Mammary epithelial cell (primary cell): ENCODE measurements at places on chromosomes 5 and 9. TPM values are rescaled to one million over a fixed set of nuclear protein-coding genes. Genes with fewer than 3 reads are reported as not detected.

GRCh38 chr5:125413496-125414274 lies 667.2 kb upstream of the ZNF608 start:
- DNase-seq, result no peak

DNA sequence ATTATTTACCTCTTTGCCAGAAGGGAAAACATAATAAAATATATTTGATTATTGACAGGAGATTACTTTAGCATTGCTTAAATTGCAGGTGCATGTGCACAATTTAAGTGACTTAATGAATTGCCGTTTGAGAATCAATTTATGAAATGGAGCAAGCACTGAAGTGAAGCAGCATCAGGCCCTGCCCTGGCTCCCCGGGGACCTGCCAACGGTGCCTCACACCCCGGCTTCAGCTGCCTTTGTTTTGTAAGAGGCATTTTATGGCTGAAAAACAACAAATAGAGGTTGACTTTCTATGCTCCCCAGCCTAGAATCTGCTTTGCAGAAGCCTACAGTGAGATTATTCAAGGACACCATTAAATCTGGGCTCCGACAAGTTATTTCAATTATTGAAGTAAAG lies 359.1 kb upstream of the IRX4 start:
- no peak for DNase-seq

- no peak for DNase-seq
Measured at GRCh38 chr5:1104327-1105006, 7.4 kb downstream of the SLC12A7 start.

GRCh38 chr5:9644630-9645029 lies 14.5 kb upstream of the TAS2R1 start:
- peak; percentile 4 for DNase-seq

- peak; percentile 0 for DNase-seq
Measured at GRCh38 chr5:59999056-59999455, 105.5 kb upstream of the PDE4D start.

ADGRV1 gene
- total RNA-seq, result 0.07 TPM in 1 of 2 replicates, not detected in the other

GRCh38 chr9:17660158-17660557 lies 81.3 kb downstream of the SH3GL2 start:
- no peak for DNase-seq

NTNG2 gene
- total RNA-seq, result 1.0 TPM

GRCh38 chr9:118473521-118473920 lies 769.3 kb downstream of the TLR4 start:
- no peak for DNase-seq

DNA sequence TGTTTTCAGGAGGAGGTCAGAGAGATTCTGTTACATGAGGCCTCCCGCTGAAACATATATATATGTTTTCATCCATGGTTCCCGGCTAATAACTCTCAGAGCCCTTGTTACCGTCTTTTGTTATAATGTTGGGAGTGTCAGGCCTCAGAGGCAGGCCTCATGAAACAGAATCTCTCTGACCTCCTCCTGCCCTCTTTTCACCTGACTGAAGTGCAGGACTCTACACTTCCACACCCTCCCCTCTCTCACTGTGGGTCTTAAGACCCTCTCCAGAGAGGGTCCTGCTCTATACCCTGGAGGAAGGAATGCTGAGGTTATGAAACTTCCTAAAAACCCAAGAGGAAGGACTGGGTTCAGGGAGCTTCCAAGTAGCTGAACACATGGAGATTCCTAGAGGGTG lies 28.5 kb upstream of the PTGER4 start:
- DNase-seq, result no peak

GRCh38 chr5:17228821-17229291 lies 11.4 kb downstream of the BASP1 start:
- peak; percentile 86 for DNase-seq

DNA sequence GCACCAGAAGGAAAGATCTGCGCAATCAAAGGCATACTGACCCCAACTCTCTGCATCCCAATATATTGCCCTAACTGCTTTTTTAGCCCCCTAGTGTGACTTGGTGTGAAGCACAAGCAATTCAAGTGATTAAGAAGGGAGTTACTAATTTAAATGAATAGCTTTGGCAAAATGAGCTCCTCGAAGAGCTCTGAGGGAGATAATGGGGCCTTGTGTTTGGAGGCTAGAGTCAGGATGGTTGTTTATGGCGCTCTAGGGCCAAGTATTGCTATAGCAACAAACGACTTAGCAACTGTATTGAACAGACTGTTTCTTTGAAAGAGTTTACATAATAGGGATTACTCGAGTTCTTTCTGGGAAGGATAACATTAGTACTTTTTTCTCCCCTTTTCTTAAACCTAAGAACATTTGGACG lies 11.5 kb upstream of the C5orf58 start:
- DNase-seq, result no peak

DNA sequence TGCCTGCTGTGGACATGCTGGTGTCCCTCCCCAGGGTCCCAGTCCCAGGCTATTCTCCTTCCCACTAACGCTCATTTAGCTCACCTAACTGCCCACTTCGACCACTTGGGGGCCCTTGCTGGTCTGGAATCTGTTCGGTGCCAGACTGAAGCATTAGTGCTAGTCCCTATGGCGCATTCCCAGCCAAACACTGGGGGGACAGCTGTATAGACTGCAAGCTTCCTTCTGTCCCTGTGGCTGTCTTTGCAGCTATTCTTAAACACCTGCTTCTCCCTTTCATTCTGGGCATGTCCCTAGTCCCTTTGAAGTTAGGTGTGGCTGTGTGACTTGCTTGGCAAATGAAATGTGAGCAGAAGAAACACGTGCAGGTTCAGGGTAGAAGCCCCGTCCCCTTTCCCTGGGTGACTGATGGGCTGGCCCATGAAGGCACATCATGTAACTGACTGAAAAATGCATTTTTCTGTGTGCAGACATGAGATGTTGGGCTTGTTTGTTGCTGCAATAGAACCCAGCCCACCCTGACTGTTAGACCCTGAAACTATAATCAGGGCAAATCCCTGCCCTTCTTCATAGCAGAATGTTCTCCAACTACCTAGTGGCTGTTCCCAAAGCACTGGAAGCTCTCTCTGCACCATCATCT lies 134.4 kb downstream of the BARX1 start:
- no peak for DNase-seq

DNA sequence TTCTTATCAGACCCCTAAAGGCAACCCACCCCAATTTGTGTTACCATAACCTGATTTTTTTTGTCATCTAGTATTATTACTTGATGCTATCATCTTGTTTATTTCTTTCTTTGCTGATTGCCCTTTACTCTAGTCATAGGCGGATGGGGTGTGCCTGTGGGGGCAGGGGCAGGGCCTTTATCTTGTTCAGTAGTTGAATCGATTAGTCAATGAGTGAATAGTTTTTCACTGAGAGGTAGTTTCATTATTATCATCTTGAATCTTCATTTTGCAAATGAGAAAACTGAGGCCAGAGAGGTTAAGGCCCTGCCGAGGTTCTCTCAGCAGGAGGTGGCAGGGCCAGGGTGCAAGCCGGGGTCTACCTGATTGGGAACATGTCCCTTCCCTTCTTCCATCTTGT lies 9.4 kb upstream of the GM2A start:
- no peak for DNase-seq

RASGRF2 gene
- 0.19 TPM in 1 of 2 replicates, not detected in the other for total RNA-seq

DNA sequence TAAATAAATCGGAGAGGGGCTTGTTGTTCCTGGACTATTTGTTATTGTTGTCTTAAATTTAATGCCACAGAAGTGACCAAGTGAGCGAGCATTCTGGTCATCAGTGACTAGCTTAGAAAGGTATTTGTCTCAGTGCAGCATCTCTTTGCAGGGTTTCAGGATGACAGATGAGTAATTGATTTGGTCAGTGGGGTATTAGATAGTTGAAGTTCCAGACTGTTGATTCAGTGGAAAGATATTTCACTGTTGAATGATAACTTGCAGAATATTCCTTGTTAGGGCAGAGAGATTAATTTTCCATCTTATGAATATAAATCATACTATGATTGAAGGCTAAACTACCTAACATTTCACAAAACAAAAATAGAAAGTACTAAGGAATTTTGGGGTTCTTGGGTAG lies 122.4 kb downstream of the TRIO start:
- DNase-seq, result peak; percentile 76

DNA sequence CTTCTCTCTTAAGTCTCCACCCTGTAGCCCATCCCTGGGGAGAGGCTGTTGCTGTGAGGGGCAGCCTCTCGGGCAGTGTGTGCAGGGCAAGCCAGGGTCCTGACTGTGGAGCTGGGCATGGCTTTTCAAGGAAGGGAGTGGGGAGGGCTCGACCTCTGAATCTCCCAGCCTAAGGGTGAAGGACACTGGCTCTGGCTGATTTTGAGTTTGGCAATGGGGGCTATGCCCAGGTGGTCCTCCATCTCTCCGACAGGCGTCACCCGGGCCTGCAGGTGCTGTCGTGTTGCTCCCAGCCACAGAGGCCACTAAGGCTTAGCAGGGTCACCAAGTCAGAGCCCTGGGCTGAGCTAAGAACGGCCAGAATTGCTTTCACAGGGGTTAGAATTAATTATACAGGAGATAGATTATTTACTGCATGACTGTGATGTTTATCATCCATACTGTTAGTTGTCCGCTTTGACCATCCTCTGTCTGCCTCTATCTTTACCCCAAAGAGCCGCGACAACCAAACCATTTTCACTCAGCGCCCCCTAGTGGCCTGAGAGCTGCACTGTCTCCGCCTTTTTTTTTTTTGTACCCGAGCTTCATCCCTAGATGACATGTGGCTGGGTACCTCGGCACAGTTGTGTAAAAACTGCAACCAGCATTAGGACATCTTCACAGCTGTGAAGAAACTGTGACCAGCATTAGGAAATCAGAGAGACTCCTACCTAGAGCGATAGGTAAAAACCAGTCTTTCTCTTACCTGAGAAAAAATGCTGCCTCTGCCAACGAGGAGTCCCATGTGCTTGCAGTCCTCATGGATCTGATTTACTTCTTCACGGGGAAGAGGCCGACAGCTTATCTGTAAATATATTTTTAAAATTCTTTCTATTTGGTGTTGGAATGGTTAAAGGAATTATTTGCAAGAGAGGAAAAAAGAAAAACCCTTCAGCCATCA lies 44.5 kb downstream of the AGXT2 start:
- DNase-seq, result peak; percentile 42

GRCh38 chr5:136638084-136638483 lies 272.7 kb upstream of the TRPC7 start:
- DNase-seq, result no peak

- DNase-seq, result no peak
Measured at GRCh38 chr5:114055318-114056184, 306.3 kb upstream of the KCNN2 start.

GABRB2 gene
- not detected for total RNA-seq

- no peak for DNase-seq
Measured at GRCh38 chr5:77155179-77155785, 55.2 kb upstream of the PDE8B start.

DNA sequence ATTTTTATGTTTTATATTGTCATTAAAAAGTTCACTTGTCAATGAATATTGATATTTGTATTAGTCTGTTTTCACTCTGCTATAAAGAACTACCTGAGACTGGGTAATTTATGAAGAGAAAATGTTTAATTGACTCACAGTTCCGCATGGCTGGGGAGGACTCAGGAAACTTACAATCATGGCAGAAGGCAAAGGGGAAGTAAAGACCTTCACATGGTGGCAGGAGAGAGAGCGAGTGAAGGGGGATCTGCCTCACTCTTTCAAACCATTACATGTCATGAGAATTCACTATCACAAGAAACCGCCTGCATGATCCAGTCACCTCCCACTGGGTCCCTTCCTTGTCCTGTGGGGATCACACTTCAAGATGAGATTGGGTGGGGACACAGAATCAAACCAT lies 27.4 kb downstream of the SRD5A1 start:
- DNase-seq, result no peak

SLC6A19 gene
- total RNA-seq, result not detected in 2 replicates

DNA sequence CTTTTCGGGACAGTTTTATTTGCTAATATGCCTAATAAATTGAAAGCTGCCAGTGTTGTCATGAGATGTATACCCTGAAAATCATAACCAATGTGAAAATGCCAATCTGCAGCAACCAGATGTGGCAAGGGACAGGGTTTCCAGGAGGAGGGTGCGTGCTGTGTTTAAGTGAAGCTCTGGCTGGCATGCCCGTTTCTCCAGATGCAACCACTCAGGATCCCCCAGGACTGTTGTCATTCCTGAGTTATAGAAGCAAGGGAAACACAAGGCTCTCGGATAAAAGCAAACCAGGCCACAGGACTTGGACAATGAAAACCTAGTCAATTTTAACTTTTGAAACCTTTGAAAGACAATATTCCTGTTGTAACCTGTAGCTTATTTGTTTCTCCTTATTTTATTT lies 360.2 kb downstream of the SLIT3 start:
- DNase-seq, result no peak

KIF27 gene
- 5.1 and 5.6 TPM in 2 replicates for total RNA-seq

FOXD4 gene
- 0.67 TPM in 1 of 2 replicates, not detected in the other for total RNA-seq

RBM18 gene
- 14.3 TPM for total RNA-seq

DNA sequence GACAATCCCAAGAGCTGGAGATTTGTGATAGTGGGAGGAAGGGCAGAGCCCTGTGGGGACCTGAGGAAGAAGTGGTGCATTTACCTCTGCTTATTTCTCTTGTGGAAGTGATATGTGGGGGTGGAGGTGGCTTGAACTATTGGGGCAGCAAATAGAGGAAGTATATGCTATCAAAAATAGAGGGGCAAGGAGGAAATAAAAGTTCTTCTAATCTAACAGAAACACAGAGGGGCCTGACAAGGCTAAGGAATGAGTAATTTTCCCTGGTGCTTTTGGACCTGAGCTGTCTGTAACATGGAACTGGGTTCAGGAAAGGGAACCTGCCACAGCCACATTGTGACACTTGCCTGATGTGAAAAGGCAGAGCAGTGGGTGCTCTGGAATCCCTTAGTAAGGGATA lies 378.6 kb upstream of the KLF4 start:
- no peak for DNase-seq

TNC gene
- 85.8 and 237 TPM in 2 replicates for total RNA-seq

PLAC8L1 gene
- total RNA-seq, result 0.96 TPM in 1 of 2 replicates, not detected in the other

TICAM2 gene
- total RNA-seq, result 0.83 TPM

DNA sequence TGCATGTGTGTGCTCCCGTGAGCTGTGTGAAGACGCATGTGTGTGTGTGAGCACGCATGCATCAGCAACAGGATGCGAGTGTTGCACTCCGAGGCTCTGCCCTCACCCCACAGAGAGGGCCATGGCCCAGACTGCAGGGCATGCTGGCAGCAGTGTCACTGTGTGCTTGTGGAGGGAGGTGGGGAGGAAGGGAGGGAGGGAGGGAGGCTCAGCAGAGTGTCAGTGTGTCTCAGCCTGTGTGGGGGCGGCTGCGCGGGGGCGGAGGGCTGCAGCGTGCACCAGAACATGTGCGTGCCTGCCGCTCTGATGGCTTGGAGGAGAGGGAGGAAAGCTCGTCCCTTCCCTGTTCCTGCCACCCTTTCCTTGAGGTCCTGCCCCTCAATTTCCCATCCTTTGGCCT lies 5.3 kb downstream of the CAMK2A start:
- DNase-seq, result no peak

- no peak for DNase-seq
Measured at GRCh38 chr5:79697222-79698170, 7.9 kb downstream of the CMYA5 start.
